ENCODE measurements at places on chromosomes 12 and 14.

- no peak for DNase-seq
These were observed 86.7 kb upstream of the ESRRB start for GRCh38 chr14:76289276-76289675.

DNA sequence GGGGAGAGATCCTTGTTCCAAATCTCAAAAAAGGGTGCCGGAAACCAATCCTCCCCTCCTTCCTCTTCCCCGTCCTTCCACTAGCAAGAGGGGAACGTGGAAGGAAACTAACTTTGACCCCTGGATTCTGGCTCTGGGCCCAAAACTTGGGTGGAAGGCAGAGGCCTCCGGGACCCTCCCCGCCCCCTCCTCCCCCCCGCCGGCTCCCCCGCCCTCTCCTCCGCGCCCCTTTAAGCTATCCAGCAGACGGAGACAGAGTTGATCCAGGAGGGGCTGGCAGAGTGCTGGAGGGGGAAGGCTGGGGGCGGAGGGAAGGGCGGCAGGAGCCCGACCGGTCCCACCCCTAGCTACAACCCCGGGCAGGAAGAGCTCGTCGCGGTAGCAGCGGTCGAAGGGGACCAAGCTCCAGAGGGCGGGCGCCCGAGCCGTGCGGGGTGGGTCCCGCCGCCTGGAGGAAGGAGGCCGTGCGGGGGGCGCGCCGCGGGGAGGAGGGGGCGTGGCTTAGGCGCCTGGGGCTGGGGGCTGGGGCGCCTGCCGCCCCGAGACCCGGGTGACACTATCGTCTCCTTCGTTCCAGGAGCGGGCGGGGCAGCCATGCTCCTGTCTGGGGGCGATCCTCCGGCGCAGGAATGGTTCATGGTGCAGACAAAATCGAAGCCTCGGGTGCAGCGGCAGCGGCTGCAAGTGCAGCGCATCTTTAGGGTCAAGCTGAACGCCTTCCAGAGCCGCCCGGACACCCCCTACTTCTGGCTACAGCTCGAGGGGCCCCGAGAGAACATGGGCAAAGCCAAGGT lies at the start of gene NYNRIN:
Gene NYNRIN (plus strand): TSS at position 351 of the 794 bp plus-strand sequence. CDS start 244 bp downstream, at position 595.
- peak; percentile 55 for DNase-seq

DNA sequence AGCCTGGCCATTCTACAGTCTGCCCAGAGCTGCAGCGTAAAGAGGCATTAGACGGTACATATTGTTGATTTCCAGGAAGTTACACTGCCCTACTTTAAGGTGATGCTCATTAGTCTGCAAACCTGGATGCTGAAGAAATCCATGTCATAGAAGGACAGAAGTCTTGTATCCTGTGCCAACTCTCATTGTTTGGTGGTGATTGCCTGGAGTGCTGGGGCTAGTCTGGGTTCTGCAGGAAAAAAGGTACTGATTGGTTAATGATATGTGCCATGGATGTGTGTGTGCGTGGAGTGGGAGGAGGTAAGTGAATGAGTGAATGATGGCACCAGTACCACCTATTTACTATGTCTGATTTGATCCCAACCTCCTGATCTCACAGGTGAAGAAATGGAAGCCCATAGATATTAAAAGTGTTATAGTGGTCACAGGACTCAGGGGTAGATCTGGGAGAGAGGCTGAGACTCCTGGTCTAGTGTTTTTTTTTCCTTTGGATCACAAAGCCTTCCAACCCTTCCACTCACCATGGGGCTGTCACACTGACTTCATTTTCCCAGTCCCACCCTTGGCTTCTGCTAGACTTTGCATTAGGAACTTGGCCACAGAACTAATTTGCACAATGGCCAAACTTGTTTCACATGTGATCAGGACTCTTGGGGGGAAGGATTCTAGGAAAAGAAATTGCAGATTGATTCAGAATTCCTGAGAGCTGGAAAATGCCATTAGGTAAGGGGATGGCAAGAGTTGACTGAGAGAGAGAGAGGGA lies 96.1 kb downstream of the TMX1 start:
- DNase-seq, result no peak

DNA sequence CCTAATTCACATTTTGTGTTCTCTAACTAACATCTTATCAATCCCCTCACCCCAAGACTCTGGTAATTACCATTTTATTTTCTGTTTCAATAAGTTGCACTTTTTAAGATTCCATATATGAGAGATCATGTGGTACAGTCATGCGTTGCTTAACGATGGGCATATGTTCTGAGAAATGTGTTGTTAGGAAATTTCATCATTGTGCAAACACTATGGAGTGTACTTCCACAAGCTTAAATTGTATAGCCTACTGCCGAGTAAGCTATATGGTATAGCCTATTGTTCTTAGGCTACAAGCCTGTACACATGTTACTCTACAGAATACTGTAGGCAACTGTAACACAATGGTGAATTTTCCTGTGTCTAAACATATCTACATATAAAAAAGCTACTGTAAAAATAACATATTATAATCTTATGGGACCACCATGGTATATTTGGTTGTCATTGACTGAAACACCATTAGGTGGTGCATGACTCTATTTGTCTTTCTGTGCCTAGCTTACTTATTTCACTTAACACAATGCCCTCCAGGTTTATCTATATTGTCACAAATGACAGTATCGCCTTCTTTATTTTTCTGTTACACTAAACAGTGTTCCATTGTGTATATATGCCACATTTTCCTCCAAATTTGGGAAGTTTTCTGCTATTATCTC lies 473.4 kb upstream of the LMO3 start:
- DNase-seq, result no peak

DNA sequence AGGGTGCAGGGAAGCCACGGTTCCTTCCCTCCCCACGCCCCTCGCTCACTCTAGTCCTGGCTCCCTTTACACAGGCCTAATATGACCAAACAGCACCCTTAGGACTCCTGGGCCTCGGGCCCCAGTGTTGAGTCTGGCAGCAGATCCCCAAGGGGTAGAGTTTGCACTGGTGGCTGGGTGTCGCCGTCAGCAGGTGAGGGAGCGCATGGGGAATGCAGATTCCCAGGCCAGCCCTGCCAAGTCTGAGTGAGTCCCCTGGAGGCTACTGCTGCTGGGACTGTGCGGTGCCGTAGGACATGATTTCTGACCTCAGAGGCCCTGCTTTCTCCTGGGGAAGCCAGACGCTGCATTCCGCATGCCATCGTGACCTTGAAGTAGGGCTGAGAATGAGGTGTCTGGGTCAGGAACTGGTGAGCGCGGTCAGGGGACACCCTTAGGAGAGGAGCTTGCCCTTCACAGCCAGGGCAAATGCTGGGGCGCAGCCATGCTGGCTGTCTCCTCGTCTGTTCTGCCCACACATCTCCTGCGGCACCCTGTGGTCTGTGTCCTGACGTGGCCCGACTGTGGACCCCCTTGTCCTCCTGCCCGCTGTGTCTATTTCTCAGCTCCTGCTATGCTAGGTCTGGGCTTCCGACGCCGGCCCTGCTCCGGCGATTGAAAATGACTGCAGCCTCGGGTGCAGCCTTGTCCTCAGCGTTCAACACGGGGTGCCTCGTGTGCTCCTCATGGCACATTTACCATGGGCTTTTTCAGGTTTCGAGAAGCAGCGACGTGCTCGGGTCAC lies 37.6 kb upstream of the PRMT8 start:
- DNase-seq, result no peak

- peak; percentile 23 for DNase-seq
These were observed 10.7 kb upstream of the TBX3 start for GRCh38 chr12:114694436-114695304.

GRCh38 chr12:113373969-113374368 lies 15.6 kb downstream of the PLBD2 start:
- DNase-seq, result no peak

- DNase-seq, result peak; percentile 80
These were observed 537.4 kb downstream of the PRKD1 start for GRCh38 chr14:29390081-29390832.

GRCh38 chr12:129304529-129304928 lies 451.3 kb downstream of the GLT1D1 start:
- DNase-seq, result no peak

- DNase-seq, result no peak
These were observed 130.8 kb upstream of the RAP1B start for GRCh38 chr12:68479896-68480291.

GRCh38 chr12:10511756-10512355 lies 6.2 kb downstream of the EIF2S3B start:
- no peak for DNase-seq

DNA sequence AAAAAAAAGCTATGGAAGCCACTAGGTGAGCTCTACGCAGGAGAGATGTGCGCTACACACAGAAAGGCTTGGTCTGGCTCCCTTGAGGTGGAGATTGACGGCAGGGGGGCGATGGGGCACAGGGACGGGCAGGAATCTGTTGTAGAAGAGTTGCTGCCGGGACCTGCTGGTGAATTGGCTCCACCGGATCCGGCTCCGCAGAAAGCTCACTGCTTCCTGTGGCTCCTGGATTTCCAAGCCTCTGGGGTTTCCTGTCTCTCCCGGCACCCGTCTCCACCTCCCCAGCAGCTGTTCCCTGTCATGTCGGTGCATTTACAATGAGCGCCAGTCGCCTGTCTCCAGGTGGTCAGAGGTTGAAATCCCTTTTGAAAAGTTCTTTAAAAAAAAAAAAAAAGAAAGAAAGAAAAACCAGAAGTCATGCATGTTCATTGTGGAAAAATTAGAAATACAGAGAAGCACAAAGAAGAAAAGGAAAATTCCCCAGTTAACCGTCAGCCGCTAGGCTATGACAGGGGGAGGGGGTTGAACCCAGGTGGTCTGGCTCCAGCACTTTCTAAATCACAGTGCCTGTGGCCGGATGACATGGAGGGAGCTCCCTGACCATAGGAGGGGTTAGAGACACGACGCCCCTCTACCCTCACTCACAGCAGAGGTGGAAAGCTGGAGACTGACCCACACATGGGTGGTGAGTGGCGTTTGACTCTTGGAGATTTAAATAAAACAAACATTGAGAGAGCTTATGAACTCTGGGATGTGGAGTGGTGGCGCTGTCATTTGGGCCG lies 20.8 kb downstream of the FAM222A start:
- DNase-seq, result peak; percentile 57

DNA sequence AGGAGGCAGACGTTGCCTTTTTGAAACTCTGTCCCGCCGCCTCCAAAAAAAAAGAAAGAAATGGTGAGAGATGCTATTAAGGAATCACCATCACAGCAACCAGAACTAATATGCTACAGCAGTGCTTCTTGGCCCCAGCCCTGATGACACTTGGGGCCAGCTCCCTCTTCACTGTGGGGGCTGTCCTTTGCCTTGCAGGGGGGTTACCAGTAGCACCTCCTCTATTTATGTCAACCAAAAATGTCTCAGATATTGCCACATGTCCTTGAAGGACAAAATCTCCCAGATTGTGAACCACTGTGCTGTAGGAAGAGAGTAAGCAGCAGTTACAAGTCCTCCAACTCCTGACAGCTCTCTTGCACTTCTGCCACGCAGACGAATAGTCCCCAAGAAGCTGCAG lies 76.4 kb downstream of the LRRC74A start:
- DNase-seq, result no peak

DNA sequence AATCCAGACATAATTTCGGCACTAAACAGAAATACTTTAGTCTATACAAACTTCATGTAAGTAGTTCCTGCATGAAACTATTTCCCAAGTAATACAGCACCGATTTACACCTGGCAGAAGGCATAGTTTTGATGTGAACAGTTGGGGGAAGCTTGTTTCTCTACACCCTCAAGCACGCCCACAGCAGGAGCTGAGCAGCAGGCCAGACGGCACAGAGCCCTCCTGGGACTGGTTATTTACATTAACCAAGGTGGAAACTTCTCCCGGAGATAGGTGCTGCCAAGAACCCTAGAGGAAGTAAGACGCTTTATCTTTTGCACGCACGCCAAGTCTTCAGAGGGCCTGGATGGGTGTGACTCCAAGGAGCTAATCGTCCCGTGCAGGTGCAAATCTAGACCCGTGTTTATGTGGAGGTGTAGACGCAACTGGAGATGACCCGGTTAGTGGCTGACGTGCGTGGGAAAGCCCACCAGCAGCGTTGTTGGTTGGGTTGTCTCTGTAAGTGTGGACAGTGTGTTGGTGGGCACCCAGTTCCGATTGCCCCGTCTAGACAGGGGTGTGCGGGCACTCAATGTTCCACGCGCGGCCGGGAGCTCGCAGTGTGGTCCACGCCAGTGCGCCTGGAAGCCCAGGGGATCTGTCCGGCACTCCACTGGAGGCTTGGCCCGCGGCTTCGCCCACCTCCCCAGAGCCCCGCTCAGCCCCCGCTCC lies 767 bp upstream of the TCP11L2 start:
- peak; percentile 69 for DNase-seq

DNA sequence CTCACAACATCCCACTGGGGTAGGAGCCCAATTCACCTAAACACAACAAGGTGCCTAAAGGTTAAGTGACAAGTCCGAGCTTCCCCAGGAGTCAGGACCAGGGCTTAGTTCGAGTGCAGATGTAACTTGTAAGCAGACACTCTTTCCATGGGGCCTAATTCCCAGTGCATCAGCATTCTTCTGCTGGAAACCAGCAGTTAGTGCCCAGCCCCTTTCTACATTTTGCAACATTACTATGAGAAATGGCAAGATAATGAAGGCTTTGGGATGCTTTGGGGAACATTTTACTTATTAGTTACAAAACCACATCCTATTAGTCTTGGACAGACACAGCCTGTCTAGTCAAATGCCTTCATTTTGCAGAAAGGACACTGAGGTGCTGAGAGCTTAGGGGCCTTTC lies 179.8 kb downstream of the CALM1 start:
- no peak for DNase-seq

DNA sequence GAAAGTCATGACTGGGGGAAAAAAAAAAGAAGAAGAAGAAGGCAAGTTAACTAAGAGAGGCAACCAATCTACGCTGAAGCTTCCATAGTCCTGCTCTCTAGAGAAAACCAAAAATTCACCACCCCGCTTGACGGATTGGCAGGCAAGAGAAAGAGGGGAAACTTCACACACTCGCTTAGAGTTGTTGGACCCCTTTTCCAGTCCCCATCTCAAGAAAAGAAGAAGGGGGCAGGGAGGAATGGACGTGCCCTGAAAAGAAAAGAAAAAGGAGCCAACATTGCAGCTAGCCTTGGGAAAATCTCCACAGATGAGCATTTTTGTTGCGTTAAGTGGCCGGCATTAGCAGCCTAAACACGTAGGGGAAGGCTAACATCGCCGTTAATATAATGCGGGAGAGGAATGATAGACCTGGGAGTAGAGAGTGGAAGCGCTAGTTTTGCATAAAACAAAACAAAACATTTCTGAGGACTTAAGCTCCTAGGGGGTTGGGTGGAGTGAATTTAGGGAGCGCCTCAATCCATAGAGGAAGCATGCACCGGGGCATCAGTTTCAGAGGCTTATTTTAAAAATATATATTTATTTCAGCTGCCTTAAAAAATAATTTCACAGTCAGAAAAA lies 11.3 kb upstream of the FOXG1 start:
- DNase-seq, result peak; percentile 46

DNA sequence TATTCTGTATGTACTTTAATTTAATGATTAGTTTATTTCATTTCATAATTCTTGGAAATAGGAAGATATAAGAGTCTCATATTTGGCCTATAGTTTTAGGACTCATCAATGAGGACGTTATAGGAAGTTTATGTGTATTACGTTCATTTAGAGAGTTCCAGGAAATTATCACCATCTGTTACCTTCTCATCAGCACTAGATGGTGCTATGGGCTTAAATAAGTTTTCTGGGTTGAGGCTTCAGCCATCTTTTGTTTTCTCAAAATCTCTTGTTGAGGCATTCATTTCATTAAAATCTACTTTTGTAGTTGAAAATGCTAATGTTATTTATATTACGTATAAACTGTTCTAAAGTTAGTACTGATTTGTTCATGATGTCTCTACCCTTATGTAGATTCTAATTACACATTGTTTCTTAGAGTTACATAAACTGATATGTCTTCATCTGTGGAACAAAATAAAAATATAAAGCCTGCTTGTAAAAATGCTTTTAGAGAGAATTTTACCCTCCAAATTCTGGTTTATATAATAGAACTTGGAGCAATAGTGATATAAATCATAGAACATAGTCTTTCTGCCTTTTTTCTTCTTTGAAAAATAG lies 89.2 kb downstream of the CFAP54 start:
- peak; percentile 12 for DNase-seq

- DNase-seq, result no peak
These were observed 5.0 kb downstream of the PSMA3 start for GRCh38 chr14:58249611-58250010.

All from retina (tissue), 1 donor.